Panc1 (cell line): ENCODE measurements at places on chromosomes 11 and 22.

DNA sequence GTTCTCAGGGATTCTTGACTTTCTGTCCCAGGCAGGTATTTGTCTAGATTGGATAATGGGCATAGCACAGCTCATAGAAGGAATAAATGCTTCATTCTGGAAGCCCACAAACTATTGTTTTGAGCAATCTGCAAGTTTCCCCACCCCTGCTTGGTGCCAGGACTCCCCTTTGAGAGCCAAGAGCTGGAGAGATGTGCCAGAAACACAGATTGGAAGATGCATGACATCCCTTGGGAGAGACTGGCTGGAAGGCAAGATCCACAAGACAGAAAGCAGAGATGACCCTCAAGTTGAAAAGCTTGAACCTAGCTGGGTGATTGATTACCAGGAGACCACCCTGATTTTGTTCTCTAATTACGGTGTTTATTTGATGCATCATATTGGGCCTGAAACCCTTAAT is 89.2 kb upstream of the E2F8 start:
- DNase-seq: no peak

GRCh38 chr11:125128450-125128849 is 17.0 kb upstream of the TMEM218 start:
- DNase-seq: no peak

GRCh38 chr11:2780850-2781407 is 81.1 kb upstream of the KCNQ1OT1 start:
- no peak for DNase-seq

DNA sequence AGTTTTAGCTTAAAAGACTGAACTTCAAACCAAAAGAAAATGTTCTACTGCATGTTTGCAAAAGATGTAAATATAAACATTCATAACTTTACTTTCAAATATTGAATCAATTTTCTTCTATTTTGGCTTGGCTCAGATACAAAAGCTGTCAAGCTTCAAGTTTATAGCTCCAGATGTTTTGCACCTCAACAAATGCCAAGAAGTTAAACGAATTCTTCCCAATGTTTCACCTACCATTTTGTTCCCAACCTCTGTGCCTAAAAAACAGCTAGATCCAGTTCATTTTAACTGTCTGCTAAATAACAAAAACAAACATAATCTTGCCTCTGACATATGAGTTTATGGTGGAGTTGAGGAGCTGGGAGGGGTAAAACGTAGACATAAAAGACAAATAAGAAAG is 76.5 kb downstream of the RAB30 start:
- DNase-seq: no peak

DNA sequence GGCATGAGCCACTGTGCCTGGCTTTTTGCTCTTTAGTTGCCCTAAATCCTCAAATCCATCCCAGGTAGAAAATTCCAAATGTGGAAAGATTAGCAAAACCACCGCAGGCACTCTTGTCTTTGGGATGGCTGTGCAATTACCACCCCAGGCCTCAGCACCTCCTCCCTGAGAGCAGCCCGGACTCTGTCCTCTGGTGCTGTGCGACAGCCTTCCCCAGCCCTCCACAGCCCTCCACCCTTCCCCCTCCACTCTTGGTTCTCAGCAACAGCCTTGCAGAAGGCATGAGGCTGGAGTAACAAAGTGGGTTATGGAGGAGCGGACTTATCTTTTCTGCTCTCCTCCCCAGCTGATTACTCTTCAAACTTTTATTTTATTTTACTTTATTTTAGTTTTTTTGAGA is 44.7 kb upstream of the YWHAH start:
- no peak for DNase-seq

DNA sequence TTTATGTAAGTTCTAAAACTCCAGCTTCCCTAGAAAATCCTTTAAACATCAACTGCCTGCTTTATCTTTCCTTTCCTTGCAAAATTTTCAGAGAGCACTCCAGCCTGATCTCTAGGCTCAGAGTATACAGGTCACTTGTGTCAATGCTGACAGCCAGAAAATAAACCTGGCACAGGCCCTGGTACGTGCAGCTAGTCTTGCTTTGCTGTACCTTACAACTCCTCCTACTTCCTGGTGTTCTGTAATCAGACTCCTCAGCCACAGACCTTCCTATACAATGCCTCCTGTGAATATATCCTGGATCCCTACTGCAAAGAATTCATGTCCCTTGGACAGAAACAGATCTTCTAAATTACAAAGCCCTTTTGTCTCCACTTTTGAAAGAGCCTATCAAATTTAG is 24.2 kb upstream of the TMEM123 start:
- DNase-seq: no peak

GRCh38 chr11:44818110-44818509 is 91.3 kb downstream of the TSPAN18 start:
- no peak for DNase-seq

GRCh38 chr11:64734811-64735724 is 8.9 kb downstream of the RASGRP2 start:
- DNase-seq: no peak

- DNase-seq: no peak
These were observed 68.9 kb downstream of the CYB5R2 start for GRCh38 chr11:7604331-7604955.

DNA sequence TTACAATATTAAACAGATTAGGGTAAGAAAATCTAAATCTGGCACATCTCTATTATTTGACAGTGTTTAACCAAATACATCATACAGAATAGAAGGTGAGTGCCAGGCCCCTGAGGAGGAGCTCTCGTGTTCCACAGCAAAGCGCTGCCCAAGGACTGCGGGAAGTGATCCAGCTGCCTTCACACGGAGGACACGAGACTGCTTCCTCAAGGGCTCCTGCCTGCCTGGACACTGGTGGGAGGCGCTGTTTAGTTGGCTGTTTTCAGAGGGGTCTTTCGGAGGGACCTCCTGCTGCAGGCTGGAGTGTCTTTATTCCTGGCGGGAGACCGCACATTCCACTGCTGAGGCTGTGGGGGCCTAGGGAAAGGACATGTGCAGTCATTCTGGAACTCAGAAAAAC is 71.1 kb downstream of the NCAPD3 start:
- no peak for DNase-seq

DNA sequence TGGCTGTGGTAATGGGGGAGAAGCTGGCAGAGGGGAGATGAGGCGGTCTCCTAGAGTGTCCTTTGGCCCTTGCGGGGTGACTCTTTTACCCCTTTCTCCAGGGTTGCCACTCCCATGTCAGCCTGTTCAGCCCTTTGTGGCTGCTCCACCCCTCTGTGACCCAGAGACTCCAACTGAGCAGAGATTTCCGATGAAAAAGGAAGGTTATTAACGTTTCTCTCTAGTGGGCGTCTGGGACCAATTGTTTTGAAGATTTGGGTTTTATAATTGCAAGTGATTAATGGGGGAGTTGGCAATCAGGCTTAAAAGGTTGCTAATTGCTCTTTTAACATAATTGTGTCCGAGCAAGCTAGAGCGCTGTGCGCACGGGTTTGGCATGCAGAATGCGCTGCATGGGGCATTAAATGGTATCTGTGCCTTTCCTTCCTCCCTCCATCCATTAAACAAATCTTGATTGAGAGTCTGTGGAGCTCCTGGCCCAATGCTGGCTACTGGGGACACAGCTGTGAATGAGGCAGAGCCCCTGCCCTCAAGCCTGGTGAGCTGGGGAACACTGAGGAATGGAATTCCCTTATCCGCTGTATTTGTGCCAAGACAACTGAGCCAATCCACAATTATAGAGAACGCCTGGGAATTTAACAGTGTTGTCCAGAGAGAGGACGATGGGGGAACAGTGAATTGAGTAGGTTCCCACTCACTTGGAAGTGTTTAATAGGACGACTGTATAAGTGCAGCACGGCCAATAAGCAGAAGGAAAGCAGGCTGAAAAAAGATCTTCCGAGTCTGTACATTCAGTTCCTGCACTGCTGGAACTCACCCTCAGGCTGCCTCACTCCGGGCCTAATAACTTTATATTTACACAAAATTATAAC is 295.9 kb downstream of the MIAT start:
- DNase-seq: no peak

DNA sequence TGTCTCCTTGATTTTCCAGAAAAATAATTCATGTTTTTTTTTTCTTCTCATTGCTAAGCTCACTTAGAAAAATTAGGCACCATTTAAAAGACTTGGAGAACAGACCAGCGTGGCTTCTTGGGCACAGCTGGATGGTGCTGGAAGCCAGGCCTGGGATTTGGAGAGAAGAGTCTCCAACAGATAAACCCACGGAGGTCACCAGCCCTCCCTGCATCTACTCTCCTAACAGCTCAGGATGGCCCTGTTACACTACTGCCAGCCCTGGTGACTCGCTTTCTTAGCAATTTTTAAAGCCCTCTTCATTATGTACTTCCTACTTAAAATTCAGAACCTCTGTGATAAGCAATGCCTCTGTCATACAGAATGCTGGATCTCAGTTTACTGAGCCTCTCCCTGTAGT is 1.7 kb downstream of the PTH start:
- DNase-seq: no peak

GRCh38 chr22:43385770-43386641 is 25.8 kb upstream of the MPPED1 start:
- peak; percentile 45 for DNase-seq

GRCh38 chr11:8110396-8110795 is 29.4 kb downstream of the TUB start:
- no peak for DNase-seq

DNA sequence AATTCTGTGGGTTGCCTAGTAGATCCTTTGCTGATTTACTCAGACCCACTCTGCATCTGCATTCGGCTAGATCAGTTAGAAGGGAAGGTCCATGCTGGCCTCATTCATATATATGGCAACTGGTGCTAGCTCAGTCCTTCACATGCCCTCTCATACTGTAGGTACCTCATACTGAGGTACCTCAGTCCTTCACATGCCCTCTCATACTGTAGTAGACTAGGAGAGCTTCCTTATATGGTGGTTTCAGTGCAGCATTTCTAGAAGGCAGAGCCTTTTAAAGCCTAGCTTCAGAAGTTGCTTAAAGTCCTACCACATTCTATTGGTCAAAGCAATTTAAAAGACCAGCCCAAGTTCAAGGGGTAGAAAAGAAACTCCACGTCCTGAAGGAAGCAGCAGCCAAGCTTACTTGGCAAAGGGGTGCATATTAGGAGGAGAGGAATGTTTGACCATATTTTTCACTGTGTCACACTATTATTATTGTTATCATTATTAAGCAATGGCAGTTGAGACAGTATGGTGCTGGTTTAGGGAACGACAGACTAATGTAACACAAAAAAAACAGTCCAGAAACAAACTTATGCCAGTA is 356.4 kb downstream of the DYNC2H1 start:
- no peak for DNase-seq

DNA sequence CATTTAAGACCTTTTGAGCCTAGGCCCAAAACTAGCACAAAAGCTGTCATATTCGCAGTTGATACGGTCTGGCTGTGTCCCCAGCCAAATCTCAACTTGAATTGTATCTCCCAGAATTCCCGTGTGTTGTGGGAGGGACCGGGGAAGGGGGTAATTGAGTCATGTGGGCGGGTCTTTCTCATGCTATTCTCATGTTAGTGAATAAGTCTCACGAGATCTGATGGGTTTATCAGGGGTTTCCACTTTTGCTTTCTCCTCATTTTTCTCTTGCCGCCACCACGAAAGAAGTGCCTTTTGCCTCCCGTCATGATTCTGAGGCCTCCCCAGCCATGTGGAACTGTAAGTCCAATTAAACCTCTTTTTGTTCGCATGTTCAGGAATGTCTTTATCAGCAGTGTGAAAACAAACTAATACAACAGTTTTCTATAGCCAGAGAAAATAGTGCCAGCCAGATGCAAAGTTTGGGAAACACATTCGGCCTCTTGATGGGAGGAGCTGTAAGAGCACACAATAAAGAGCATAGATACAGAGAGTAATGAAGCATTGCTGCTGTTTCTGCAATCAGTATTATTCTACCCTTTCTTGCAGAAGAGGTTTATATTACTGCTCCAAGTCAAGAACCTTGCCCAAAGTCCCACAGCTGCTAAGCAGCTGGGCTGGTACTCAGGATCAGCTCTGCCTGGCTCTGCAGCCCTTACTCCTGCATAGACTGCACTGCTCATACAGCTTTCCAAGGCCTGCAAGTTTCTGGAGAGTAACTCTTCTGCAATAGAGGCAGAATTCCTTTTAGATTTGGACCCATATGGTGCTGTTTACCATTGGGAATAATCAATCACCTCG is 2.0 kb upstream of the ZNF195 start:
- DNase-seq: no peak

DNA sequence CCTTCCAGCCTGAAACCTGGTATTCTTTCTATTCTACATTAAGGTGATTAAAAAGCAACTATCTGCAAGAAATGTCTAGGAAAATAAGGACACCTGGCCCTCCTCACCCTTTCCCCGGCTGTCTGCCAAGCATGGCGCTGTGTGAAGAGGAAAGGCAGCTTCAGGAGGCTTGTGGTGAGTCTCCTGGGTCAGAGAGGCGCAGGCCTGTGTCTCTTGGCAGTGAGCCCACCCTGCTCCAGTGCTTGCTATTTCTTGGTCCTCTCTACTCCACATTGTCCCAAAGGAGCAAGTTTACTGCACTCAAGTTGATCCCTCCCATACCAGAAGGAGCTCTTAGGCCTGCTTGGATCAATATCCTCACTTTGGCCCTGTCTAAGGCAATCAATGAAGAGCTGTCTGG is 520.7 kb upstream of the B3GAT1 start:
- no peak for DNase-seq

- no peak for DNase-seq
These were observed 489.9 kb upstream of the RAG2 start for GRCh38 chr11:37087650-37088572.

- no peak for DNase-seq
These were observed 25.4 kb upstream of the MYH9 start for GRCh38 chr22:36413022-36413775.

DNA sequence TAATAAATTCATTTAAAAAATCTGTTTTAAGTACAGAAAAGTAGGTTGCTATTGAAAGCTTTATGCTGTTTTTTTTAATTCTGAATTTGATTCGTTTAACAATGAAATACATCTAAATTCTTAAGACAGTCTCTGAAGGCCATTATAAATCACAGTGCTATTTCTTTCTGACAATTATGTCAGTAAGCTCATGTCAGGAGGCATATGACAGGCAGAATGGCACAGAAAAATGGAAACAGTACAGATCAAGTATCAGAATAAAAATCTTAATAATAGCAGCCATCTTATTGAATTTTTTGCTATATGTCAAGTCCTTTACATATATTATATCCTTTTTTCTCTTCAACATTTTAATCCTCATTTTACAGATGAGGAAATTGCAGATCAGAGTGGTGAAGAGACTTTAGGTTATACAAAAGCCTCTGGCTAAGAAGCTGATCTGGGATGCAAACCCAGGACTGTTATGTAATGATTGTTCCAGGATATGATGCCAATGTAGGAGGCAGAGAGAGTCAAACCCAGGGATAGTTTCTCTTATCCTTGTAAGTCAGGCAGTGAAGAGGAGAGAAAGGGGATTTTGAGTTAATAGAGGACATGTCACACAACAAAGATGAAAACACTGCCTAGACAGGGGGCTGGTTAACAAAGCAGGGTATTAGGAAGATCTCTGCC is 283.1 kb upstream of the CCDC90B start:
- DNase-seq: no peak

GRCh38 chr11:20483931-20484330 is 96.4 kb downstream of the PRMT3 start:
- DNase-seq: no peak

DNA sequence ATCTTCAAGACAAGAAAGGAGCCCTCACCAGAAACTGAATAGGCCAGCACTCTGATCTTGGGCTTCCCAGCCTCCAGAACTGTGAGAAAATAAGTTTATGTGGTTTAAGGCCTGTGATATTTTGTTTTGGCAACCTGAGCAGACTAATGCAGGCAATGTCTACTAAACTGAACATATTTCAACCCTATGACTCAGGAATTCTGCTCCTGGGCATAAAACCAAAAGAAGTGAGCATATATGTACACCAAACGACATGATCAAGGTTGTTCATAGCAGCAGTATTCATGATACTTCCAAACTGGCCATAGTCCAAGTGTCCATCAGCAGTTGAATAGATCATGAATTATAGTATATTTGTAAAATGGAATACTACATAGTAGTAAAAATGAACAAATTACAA is 29.0 kb downstream of the CSNK2A3 start:
- DNase-seq: no peak
